Activated T-cell treated with anti-CD3 and anti-CD28 coated beads, Interleukin-2, amount 50 U/mL, for 24 hours (primary cell): ENCODE measurements at places on chromosomes 12 and 14.

- no peak for DNase-seq
Observed at GRCh38 chr12:14991069-14991468, 18.2 kb downstream of the PDE6H start.

DNA sequence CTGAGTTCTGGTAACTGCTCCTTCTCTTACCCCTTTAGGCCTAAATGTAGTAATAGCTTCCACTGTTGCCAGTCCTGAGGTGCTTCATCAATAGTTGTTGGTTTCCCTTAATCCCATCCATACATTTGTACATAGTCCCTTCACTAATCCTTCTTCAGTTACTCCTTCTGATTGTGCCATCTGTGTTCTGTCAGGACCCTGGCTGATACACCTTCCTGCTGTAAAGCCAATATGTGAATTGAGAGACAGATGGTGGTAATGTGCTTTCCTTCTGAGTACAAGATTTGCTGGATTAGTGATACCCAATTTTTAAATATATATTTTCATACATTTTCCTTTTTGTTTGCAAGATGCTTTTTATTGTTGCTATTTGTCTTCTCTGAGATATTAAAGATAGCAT is 66.4 kb downstream of the OTOGL start:
- no peak for DNase-seq

DNA sequence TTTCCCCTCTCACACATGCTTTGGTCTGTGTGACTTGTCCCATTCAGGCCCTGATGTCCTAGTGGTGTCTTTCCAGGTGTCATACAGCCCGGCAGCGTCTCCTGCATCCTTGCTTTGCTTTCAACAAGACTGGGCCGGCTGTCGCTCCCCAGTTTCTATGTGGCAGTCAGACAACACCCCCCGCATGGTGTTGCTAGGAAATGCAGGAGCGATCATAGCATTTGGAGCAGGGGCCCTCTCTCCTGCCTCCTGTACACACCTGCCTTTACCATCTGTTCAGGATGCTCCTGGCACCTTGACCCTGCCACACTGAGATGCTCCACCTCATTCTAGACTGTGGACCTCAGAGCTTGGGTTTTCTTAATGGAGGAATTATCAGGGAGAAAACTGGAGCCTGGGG is 29.5 kb downstream of the CACNA1C start:
- DNase-seq, result no peak

- DNase-seq, result no peak
Observed at GRCh38 chr12:122981587-122982476, 1.4 kb downstream of the ARL6IP4 start.

- DNase-seq, result no peak
Observed at GRCh38 chr12:122121745-122122144, 43.2 kb downstream of the MLXIP start.

DNA sequence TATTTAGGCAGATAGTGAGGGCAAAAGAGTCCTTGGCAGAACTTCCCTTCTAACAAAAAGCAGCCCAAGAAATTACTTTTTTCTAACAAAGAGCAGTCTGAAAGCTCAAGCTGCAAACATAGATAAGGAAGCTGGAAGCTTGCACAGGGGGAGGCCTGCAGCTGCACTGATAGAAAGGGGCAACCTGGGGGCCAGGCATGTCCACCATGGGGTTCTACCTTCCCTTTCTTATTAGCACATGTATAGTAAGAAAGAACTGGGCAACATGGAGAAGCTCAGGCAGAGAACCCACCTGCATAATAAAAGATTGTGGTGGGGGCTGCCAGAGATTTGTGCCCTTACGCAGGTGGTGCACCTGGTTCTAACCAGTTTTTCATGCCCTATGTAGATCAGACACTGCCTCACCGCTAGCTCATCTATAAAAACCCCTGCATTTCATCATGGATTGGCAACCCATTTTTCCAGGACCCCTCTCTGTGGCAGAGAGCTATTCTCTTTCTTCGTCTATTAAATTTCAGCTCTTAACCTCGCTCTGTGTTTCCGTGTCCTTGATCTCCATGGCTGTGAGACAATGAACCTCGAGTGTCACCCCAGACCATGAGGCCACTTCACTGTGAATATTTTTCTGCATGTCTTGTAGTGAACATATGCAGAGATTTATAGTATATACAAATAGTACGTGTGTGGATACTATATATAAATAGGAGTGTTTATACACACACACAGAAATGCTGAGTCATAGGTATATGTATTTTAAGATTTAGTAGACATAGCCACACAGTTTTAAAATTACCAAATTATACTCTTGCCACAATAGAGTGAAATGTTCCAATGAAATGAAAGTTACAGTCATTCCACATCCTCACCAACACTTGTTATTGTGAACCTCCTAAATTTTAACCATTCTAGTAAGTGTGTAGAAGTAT is 53.0 kb downstream of the PEX5 start:
- no peak for DNase-seq

- no peak for DNase-seq
Observed at GRCh38 chr12:9779209-9779608, 18.5 kb upstream of the CD69 start.

GRCh38 chr12:47270782-47271664 is 191.3 kb upstream of the AMIGO2 start:
- no peak for DNase-seq

DNA sequence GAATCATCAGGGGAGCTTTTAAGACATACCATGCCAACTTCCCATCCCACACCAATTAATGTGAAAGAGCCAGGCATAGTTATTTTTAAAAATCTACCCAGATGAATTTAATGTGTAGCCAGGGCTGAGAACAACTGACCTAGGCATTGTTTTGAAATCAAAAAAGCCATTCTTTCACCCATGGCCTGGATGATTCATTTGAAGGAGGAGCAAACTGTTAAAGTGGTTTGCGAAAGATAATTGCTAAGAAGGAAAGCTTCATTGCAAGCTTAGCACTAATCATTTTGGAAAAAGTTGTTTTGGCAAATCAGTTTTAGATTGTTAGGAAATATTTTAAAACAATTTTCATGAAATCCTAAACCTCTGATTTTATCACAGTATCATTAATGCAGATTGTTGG is 2.1 kb upstream of the GTSF1 start:
- DNase-seq, result no peak

DNA sequence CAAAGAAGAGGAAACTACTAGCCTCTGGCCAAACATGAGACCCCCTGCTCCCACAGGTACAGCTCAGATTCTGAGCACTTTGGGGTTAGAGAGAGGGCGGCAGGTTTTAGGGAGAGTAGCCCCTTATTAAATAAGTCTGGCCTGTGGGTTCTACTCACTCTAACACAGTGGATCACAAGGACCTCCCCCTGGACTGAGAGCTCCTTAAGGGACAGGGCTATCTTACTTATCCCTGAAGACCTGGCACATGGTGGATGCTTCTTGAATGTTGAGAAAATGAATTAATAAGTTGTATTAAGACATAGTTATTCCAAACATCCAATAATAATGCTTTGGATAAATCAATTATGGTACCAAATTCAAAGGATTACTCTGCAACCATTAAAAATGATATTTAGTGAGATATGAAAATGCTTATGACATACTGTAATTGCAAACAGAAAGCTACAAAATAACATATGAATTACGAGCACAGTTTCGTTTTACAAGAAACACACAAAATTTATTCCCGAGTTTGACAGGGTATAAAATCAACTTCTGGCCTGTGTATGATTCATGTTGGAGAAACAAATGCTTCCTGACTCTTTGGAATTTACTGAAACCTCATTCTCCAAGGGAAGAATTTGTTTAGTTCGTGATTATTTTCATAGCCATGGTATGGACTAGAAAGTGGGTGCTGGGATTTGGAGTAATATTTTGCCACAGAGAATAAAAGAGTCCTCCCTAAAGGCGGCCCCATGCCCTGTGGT is 59.3 kb upstream of the BDKRB2 start:
- no peak for DNase-seq

- no peak for DNase-seq
Observed at GRCh38 chr12:14362352-14362751, 3.1 kb upstream of the ATF7IP start.

DNA sequence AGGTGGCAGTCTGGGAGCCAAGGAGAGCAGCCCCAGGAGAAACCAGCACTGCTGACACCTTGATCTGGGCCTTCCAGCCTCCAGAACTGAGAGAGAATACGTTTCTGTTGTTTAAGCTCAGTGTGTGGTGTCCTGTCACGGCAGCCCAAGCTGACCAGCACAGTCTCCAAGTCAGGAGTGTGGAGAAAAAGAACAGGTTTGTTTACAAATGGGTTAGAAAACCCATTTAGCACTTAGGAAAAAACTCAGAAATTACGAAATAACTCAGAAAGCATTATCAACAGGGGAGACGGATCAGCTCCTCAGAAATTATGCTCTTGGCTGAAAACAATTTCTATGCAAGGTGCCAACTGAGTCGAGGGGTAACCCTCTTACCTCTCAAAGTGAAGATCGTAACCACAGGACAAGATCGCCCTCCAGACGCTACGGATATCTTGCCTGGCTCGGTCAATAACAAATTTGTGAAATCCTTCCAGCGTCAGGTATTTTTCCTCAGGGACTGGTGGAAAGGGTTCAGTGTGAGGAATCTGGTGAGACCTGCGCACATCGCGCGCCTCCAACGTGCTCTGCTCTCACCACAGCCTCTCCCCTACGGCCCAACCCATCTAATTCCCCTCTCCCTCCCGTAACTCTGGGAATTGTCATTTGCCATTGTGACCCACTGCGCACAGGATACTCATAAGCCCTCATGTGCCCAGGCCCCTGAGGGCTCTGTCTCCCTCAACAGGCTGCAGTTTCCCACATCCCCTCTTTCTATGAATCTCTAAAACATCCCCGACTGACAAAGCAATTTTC is 50.2 kb downstream of the TRAFD1 start:
- DNase-seq, result no peak

- no peak for DNase-seq
Observed at GRCh38 chr12:99439399-99439798, 208.2 kb upstream of the GARIN6 start.

GRCh38 chr14:100426314-100426713 is 103.2 kb downstream of the SLC25A47 start:
- DNase-seq, result no peak

- no peak for DNase-seq
Observed at GRCh38 chr12:47302111-47302671, 222.4 kb upstream of the AMIGO2 start.

GRCh38 chr12:26334621-26335124 is 139.3 kb downstream of the SSPN start:
- DNase-seq, result no peak

DNA sequence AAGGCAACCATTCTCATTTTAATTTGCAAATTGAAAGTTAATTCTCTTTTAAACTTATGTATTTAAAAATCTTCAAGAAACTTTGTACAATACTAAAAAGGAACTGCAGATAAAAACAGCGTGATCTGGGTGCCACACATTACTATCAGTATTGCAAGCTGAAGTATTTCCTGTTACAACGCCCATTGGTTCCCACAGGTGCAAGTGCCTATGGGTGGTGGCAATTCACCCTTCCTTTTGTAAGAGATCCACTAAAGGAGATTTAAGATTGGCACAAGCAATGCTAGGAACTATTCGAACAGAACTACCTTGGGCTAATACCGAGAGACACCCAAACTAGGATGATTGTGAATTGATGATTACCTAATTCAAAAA is 13.2 kb downstream of the TAOK3 start:
- no peak for DNase-seq

- peak; percentile 29 for DNase-seq
Observed at GRCh38 chr12:65822732-65823512, 1.4 kb upstream of the HMGA2 start.

DNA sequence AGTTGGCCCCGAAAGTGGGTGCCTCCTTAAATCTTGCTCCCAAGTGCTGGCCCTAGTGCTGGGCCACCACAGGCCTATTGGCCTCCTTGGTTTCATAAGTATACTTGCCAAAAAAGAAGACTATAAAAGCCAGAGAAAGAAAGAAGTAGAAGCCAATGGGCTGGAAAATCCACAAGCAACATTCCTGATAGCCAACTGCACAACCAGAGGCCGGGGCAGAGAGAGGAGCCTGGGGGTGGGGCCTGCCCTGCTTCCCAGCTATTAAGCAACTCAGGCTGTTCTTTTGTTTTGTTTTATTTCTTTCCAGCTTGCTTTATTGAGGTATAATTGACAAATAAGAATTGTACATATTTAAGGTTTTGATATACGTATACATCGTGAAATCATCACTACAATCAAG is 177.2 kb upstream of the NTF3 start:
- DNase-seq, result no peak

- DNase-seq, result no peak
Observed at GRCh38 chr14:101072531-101072930, 169.0 kb upstream of the RTL1 start.

DNA sequence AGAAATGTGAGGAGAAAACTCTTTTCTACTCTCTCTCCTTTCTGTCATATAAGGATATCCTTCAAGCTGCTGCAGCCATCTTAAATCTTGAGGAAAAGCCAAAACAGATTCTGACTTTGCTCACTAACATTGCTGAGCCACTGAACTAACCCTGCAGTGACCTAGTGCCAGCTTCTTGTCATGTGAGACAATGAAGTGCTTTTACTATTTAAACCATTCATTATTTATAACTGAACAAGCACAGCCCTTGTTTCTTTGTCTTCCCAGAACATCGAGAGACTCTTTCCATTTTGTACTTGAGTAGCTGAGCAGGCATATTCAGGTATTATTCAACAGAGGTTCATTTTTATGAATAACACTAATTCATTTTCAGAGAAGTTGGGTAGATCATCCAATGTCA is 455.0 kb upstream of the TMPO start:
- DNase-seq, result no peak

DNA sequence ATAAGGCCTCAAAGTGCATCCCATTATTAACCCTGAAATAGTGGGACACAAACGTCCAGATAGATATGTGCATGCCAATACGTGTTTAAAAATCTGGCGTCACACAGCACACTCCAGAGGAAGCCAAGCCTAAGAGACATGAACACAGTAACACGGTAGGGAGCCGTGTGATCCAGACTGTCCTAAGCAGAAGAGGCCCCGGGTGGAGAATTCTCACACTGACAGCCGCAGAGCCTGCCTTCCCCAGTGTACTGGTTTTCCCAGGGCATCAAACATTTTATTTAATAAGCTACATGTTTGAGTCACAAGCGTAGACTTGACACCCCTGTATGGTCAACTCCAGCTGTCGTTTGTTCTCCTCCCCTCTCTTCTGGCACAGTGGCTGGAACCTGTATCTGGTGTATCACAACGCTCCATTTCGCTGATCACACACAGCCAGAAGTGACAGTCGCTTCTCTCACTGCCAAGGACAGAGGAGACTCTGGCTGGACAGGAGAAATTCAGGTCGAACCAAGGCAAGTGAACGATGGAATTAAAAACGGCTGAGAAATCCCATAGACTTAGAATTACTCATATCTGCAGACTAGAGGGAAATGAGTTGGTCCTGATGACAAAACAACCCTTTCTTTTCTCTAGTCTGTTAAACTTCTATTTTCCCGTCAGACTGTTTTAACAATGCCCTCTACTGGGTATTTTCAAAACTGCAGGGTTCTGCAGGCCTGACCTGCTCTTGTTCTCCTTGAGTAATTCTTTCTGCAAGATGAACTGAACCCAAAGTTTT is 359.9 kb downstream of the RGS6 start:
- DNase-seq, result no peak

GRCh38 chr14:42814817-42815216 is 1208.1 kb downstream of the LRFN5 start:
- DNase-seq, result no peak
